Stimulated activated naive B cell treated with anti-CD40 and anti-IgM and Interleukin-4, amounts not matched to agents 10 μg/mL and 1 μg/mL and 100 μg/mL, for 72 hours (primary cell): ENCODE measurements at places on chromosomes 5 and 9.

DNA sequence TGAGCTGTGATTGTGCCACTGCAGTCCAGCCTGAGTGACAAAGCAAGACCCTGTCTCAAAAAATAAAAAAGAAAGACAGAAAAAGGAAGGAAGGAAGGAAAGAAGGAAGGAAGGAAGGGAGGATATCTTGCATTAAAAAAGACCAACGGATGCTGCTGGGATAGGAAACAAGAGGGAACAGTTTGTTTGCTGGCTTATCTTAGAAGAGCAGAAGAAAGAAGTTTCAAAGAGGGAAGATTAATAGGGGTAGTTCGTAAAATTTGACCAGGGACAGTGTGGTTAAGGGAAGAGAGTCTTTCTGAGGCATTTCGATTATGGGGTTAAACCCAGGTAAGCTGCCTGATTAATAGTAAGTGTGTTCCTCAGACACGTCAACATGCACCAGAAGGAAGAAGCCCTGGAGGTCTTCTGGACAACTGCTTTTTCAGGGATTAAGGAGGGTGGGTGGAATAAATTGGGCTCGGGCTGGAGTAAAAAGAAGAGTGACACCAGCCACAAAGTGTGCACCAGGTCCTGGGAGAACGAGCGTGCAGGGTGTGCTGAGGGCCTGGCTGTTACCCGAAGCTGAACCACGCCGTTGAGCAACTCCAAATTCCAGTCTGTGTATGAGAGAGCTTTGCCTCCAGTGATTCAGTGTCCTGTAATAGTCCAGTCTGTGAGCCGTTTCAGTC lies 24.8 kb downstream of the FYB1 start:
- peaks cover 23% of the 10 kb centered on the region for H3K4me1 ChIP-seq
- H3K27me3 ChIP-seq: peaks cover 4% of the 10 kb centered on the region
- no peaks in the 10 kb centered on the region for H3K36me3 ChIP-seq
- no peak overlapping the region for H3K27ac ChIP-seq
- no peak for DNase-seq
- no peak overlapping the region for H3K4me3 ChIP-seq

DNA sequence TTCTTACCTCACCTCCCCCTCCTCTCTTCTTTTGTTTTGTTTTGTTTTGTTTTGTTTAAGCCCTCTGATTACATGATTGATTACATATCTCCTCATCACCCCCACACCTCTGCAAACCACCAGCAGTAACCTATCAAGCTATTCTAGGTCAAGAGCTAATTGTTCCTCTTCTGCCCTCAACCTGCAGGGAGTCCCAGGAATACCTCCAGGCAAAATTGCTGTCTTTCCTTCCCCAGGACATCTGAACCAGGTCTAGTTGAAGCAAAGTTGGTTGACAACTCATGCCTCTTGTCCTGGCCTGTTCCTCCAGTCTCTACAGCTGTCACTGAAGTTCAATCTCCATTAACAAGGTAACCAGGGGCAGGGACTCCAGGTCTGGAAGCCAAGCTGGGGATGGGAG lies 80.0 kb upstream of the PTGER4 start:
- no peaks in the 10 kb centered on the region for H3K27me3 ChIP-seq
- no peak for DNase-seq
- H3K27ac ChIP-seq: peak overlapping the region; percentile 34
- H3K4me3 ChIP-seq: no peak overlapping the region
- peaks cover 31% of the 10 kb centered on the region for H3K4me1 ChIP-seq

GRCh38 chr9:111895996-111896941 lies at the start of gene UGCG:
UGCG (plus strand) TSS chr9:111896814; CDS start chr9:111897216, 402 bp downstream.
- H3K36me3 ChIP-seq: no peaks in the 10 kb centered on the region
- peak; percentile 88 for DNase-seq
- peak within 1 kb of the TSS; percentile 96 for H3K27ac ChIP-seq
- H3K4me1 ChIP-seq: peaks cover 7% of the 10 kb centered on the region
- H3K27me3 ChIP-seq: no peaks in the 10 kb centered on the region

- H3K27me3 ChIP-seq: peaks cover 36% of the 10 kb centered on the region
- no peak for DNase-seq
- no peak overlapping the region for H3K27ac ChIP-seq
- no peaks in the 10 kb centered on the region for H3K36me3 ChIP-seq
These were observed 48.9 kb upstream of the CLPTM1L start for GRCh38 chr5:1393571-1394501.

GRCh38 chr5:135497971-135498636 lies 37.7 kb downstream of the NEUROG1 start:
- H3K27ac ChIP-seq: no peak overlapping the region
- DNase-seq: no peak
- H3K36me3 ChIP-seq: no peaks in the 10 kb centered on the region
- H3K27me3 ChIP-seq: peaks cover 40% of the 10 kb centered on the region

- no peak overlapping the region for H3K27ac ChIP-seq
- H3K4me1 ChIP-seq: peaks cover 16% of the 10 kb centered on the region
- no peak for DNase-seq
- H3K27me3 ChIP-seq: no peaks in the 10 kb centered on the region
These were observed 9.6 kb downstream of the SLCO4C1 start for GRCh38 chr5:102286476-102286875.

GRCh38 chr9:127858041-127858512 lies 3.6 kb upstream of the ENG start:
- no peaks in the 10 kb centered on the region for H3K36me3 ChIP-seq
- H3K4me1 ChIP-seq: peaks cover 43% of the 10 kb centered on the region
- no peak for DNase-seq
- H3K27me3 ChIP-seq: no peaks in the 10 kb centered on the region
- H3K27ac ChIP-seq: no peak overlapping the region

GRCh38 chr9:76296561-76297310 lies 97.5 kb downstream of the RFK start:
- peaks cover 4% of the 10 kb centered on the region for H3K4me1 ChIP-seq
- H3K27ac ChIP-seq: no peak overlapping the region
- H3K4me3 ChIP-seq: no peak overlapping the region
- no peaks in the 10 kb centered on the region for H3K27me3 ChIP-seq
